Pons (tissue), 1 donor: ENCODE measurements at places on chromosomes 7 and 10.
A peak's percentile ranks its signal among the peaks of the same experiment; 100 is the strongest.

DNA sequence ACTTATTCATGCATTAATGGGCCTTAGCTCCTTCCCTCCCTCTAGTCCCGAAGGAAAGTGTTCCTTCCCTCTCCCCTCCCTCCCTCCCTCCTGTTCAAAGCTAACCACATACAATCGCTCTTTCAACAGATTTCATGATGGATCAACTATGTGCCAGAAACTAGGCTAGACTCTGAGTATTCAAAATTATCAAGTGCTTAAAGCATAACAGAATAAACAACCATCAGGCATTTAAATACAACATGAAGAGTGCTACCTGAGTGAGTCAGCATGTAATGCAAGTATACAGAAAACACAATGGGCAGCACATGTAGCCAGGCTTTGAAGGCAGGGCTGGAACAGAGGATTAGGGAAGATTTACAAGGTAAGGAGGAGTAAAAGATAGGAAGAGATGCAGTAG, 11.3 kb downstream of the CHCHD3 start:
- DNase-seq = peak; percentile 77

- no peak for DNase-seq
Observed at GRCh38 chr10:20380401-20380800, 516.7 kb downstream of the NEBL start.

DNA sequence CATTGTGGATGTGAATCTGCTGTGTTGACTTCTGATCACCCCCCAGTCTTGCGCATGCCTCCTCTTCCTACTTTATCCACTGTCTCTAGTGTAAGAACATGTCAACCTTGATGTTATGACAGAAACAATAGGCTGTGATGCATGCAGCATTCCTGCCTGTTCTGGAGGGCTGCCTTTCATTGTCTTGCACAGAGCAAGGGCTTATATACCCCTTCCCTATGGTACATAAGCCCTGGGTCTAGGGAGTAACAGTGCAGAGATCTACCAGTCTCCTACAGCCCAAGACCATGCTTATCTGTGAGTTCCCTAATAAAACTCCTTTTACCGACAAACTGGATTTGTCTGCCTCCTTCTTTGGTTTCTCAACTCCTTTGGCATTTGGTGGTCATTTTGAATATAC, 177.0 kb upstream of the STK17A start:
- no peak for DNase-seq

DNA sequence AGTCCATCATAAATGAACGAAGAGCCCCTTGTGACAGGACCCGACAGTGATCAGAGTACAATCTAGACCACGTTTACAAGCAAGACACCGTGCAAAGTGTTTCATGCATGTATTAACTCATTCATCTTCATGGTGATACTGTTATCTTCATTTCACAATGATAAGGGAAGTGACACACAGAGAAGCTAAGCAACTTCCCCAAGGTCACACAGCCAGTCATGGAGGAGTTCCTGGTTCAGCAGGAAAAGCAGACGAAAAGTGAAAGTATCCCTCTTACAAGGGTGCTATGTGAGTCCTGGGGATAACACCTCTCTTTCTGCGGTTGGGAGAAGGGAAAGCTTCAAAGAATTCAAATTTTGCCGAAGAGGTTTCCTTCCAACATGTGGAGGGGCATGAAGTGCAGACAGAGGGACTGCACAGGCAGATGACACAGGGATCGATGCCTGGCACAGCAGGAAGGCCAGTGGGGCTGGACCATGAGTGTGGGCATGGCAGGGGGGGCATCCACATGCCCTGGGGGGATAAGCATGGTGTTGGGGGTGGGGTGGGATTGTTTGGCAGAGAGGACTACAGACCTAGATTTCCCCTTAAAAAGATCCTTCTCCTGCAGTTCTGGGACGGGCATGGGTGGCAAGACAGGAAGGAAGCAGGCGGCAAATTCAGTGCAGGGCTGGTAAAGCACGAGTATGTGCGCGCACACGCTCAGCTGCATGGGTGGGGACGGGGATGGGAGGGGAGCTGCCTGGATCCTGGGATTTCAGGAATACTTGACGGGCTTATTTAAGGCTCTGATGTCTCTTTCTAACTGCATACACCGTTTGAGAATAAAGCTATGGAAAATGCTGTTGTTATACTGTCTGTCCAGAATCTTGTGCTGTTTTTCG, 33.5 kb upstream of the DDC start:
- DNase-seq = no peak

GRCh38 chr10:113326160-113327111, 226.4 kb upstream of the HABP2 start:
- no peak for DNase-seq

DNA sequence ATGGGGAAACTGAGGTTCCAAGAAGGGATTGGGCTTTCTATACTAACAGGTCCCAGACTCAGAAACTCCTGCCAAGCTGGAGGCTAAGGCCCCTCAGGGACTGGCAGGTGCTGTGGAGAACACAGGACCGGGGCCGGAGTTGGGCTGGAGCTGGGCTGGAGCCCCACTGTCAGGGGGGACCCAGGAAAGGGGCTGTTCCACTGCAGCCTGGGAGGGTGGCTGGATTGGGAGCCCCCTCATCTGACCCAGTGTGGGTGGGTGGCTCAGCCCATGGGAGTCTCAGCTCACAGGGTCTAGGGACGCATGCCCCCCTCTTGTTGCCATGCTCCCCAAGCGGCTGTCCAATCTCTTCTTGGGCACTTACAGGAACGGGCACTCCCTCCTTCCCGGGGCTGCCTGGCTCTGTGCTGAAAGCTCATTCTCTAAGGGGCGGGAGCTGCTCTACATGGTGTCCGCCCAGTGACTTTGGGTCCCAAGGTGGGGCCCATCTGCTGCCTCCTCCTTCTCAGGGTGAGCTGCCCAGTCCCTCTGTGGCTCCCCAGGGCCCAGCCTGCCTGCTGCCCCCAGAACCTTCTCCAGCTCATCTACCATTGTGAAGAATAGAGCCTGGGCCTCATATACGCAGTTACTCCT, 126.5 kb downstream of the MYL10 start:
- no peak for DNase-seq

DNA sequence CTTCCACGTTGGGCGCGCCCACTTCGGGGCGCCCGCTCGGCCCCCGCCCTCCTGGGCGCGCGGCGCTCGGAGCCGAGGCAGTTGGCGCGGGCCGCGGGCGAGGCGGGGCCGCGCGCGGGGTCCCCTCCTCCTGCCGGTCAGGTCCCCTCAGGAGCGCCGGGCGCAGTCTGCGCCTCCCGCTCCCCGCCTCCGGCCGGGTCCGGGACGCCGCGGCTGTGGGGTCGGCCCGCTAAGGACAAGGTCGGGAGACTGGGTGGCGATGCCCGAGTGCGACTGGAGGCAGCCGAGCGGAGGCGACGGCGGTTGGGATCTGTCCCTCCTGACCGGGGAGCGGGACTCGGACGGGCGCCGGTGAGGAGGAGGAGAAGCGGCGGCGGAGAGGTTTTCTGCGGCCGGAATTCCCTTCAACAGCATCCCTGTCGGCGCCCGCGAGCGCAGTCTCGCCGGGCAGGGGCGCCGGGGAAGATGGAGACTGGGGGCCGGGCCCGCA, at the start of gene ATRNL1:
Gene ATRNL1, plus strand, starts transcription at position 80 of the 490 bp plus-strand sequence. Its CDS starts 386 bp downstream, at position 466.
- no peak for DNase-seq

- DNase-seq = no peak
Observed at GRCh38 chr7:49669692-49670260, 103.7 kb upstream of the VWC2 start.

GRCh38 chr10:32253276-32253675, 93.7 kb downstream of the EPC1 start:
- DNase-seq = no peak

DNA sequence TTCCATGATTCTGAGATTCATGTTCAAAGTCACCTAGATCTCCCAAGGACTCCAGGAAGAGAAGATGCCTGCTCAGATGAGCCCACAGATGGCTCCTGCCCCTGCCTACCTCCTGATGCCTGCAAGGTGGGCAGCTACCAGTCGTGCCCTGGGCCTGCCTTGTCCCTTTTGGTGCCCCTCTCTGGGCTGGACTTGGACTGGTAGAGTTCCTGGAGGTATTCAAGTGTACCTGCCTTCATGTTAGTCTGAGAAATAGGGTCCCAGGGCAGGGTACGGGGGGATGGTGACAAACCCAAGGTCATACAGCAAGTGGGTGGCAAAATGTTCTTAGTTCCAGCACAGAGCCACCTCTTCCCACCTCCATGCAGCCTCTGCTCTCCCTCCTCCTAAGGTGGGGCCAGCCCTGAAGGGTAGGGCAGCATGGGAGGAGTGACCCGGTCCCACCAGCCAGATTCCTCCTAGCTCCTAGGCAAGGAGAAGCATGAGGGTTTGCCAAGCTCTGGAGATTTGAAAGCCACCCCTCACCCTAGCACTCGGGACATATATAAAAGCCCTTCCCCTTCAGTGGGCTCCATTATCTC, 80.8 kb upstream of the UNC5B start:
- no peak for DNase-seq

DNA sequence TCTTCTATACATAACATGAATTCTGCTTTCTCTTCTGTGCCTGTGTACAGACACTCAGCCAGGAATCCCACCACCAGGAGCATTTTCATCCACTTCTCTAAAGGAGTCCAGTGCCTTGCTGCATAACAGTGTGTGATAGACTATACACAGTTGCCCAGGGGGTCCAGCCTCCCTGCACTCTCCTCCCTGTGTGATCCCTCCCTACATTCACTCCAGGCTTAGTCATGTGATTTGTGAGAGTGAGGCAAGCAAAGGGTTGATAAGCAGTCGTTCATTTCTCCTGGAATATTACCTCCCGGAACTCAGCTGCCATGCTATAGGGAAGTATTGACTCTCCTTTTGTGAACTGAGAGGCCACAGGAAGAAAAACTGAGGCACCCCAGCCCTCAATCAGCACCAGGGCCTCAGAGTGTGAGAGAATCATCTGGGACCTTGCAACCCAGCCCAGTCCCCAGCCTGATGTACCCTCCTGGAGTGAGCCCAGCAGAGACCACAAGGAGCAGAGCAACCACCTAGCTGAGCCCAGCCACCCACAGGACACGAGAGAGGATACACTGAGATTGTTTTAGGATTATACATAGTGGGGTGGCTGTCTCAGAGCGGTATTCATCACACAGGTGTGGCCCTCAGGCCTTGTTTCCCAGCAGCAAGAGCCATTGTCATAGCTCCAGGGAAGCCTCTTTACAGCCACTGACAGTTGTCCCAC, 45.0 kb upstream of the EEPD1 start:
- DNase-seq = no peak

GRCh38 chr7:123655614-123656013, at the start of gene LMOD2:
Gene LMOD2, plus strand, starts transcription at chr7:123655866. Its CDS starts 98 bp downstream, at chr7:123655964.
- no peak for DNase-seq

DNA sequence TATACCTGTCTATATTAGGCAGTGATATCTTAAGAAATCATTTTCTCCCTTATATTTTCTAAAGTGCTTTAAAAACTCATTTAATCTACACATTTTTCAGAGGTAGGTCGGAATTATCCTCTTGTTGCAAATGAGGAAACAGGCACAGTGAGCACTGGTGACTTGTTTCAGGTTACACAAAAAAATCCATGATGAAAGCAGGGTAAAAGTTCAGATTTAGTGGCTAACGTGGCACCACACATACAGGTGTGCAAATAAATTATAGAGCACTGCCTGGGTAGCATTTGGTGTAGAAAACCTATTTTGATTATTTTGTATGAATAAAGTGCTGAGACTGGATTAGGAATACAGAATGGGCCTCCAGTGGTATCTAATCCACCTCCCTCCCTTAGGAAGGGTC, 26.6 kb downstream of the ARMC10 start:
- DNase-seq = no peak

GRCh38 chr10:75016325-75016724, 95.1 kb upstream of the SAMD8 start:
- DNase-seq = no peak

- no peak for DNase-seq
Observed at GRCh38 chr10:5540891-5541290, 16.1 kb downstream of the CALML3 start.

DNA sequence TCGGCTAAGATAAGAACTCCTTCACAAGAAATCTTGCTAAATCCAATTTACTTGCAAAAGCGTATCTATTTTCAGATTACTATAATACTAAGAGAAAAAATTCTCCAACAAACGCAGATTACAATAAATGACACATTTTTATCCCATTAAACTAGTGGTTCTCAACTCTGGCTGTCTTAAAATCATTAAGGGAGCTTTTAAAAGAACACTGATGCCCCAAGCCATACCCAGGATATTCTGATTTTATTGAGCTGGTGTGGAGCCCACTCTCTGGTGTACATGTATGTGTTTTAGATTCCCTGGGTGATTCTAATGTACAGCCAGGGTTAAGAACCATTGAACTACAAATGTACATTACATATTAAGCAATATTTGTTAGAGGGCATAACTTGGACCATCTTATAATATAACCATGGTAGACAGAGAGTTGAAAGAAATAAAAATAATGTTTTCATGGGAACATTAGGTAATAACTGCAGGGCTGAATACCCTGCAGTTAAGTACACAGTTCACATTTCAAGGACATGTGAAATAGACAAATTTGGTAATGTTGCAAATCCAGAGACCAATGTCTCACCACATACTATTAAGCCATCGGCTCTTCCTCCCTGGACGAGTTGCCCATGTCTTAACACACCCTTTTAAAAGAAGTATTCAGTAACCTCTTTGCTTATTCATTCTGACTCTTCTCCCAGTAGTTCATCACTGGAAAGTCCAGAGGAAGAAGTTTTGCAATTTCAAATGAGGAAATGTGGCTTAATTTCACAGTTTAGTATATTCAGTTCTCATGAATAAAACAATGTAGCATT, 6.2 kb downstream of the GSAP start:
- no peak for DNase-seq

DNA sequence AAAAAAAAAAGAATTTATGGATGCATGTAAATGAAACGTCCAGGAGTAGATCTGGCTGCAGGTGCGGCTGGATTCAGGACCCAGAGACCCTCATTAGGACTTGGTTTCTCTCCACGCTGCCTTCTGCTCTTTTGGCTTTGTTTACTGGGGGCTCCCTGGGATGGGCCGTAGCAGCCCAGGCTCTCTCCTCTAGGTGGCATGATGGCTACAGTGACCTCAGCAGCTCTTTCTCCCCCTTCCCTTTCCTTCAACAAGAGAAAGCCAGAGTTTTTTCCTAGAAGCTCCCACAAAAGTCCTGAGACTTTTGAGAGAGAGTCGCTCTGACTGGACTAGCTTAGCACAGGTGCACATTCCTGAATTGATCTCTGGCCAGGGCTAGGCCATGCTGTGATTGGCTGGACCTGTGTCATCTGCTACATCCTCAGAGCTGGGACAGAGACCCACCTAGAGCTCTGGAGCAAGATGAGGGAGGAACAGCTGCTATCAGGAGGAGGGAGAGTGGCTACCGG, 67.8 kb upstream of the PDCD4 start:
- peak; percentile 79 for DNase-seq

GRCh38 chr7:108452707-108453106, 3.5 kb downstream of the NRCAM start:
- DNase-seq = no peak
